Activated T-helper 17 cell treated with anti-CD3 and anti-CD28 coated beads, Interleukin-2, amount 50 U/mL, for 72 hours (primary cell): ENCODE measurements at places on chromosomes 12 and 14. TPM values are rescaled to one million over a fixed set of nuclear protein-coding genes. Genes with fewer than 3 reads are reported as not detected.

LMNTD1 gene
- total RNA-seq, result not detected

B3GNT4 gene
- 0.48 TPM for total RNA-seq

SIX1 gene
- not detected for total RNA-seq

- no peak for ATAC-seq
These were observed 28.2 kb upstream of the TMEM179 start for GRCh38 chr14:104632781-104633180.

DNA sequence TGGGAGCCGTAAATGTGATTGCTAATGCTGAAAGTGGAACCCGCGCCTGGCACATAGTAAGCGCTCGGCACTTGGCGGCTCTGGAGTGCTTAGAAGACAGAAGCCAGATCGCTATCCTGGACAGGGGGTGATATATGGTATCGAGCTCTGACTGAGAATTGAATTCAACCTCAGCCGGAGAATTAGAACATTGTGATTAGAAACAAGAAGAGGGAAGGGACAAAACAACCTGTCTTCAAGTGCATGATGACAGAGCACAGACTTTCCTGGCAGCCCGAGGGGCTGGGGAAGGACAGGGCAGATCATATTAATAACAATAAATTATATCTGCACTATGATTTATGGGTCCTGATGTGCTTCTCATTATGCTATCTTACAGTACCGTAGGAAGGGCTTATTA is 66.9 kb upstream of the TBX3 start:
- ATAC-seq, result no peak

GRCh38 chr14:91016800-91017410 is 43.5 kb downstream of the RPS6KA5 start:
- ATAC-seq, result no peak

DNA sequence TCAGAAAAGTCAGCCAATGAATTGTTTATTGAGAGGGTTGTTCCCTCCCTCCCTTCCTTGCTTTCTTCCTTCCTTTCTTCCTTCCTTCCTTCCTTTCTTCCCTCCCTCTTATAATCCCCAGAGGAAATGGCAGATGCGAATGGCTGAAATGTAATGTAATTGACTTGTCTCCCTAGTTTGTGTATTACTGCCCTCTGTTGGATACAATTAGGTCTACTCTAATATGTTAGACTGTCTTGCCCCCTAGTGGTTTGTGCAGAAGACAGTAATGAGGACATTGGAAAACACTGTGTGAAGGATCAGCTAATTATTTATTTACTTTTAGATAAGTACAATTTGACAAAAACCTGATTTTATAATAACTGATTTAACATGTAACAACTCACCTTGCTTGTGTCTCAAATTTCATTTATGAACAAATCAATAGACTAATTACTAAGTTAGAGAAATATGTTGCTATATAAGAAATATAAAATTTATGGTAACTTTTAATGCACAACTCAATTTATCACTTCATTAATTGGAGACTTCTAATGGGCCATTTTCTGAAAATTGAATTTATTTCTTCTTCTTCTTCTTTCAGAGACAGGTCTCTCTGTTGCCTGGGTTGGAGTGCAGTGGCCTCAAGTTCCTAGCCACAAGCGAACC is 229.8 kb upstream of the LRIG3 start:
- peak; percentile 72 for ATAC-seq

GRCh38 chr14:75213172-75213571 is 36.8 kb upstream of the TMED10 start:
- ATAC-seq, result no peak

DNA sequence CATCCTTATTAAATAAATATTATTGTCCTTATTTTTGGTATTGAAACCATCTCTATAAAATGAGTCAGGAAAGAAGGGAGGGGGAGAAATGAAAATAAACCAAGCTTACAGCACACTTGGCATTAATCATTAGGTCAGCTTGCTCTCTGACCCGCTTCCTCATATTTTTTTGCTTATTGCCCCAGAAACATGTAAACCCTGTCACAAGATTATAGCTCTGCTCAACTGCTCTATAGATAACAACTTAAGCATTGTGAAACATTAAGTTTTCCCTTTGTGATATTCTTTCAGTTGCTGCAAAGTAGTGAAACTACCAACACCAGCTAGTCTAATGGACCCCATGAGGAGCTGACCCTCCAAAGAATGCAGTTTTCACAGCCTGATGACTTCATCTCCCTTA is 819.5 kb downstream of the SLC16A7 start:
- ATAC-seq, result no peak

DNA sequence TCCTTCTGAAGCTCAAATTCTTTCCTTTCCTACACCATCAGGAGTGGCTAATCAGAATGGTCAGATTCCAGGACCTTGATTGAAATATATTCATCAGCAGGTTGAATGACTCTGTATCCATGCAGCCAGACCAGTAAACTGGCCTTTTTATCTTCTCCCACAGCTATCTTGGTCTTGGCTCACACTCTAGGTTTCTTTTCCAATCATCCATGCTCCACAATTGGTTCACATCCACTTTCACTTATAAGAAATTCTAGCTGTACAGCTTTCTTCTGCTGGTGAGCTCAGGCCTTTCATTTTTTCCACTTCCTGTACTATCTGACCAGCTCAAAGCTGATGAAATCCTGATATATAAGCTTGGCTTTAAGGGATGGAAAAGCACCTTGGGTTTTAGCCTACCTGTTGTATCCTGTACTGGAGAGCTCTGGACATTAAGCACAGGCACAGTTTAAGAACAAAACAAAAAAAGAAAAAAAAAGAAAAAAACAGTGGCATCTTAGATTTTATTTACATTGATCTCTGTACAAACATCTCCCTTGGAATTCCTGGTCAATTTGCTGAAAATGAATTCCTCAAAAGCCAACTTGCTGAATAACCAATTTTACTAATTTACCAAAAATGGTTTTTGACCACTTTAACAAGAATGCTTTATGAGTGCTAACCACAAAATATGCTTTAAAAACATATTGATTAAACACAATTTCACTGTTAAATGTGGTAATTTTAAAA is 91.6 kb upstream of the PAWR start:
- ATAC-seq, result no peak

GRCh38 chr14:61489932-61490331 is 168.6 kb downstream of the PRKCH start:
- no peak for ATAC-seq
